ENCODE measurements at places on chromosomes 5 and 9. TPM values are rescaled to one million over a fixed set of nuclear protein-coding genes. Genes with fewer than 3 reads are reported as not detected.

DNA sequence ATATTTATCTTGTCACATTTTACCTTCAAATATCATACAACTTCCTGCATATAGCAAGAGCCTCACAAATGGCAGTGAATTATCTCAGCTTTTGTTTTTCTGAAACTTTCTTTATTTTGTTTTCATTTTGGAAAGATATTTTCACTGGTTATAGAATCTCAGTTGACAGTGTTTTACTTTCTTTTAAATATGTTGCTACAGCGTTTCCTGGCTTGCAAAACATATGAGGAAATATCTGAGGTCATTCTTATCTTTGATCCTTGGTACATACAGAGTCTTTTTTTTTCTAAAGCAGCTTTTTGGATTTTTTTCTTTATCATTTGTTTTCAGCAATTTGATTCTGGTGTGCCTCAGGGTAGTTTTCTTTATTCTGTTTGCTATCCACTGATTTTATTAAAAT lies 77.6 kb upstream of the CEP78 start:
- DNase-seq = no peak

DNA sequence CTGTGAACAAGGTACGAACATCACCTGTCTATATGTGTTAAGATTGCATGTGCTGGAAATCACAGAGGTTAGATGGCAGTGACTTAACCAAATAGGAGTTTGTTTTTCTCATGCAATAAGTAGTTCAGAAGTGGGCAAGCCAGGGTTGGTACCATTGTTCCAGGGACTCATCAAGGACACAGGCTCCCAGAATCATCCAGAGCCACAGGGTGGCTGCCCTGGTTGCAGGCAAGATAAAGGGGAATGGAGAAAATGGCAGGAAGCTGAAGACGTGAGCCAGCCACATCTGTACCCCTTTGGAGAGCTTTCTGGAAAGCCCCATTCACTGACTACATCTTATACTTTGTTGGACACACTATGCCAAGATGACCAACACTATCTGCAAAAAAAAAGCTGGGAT lies 126.0 kb upstream of the IL12B start:
- no peak for DNase-seq

- DNase-seq = peak; percentile 22
These were observed 2.1 kb upstream of the NFIB start for GRCh38 chr9:14315875-14316601.

CENPP gene
- 4.5 TPM for total RNA-seq

- DNase-seq = no peak
These were observed 115.2 kb downstream of the GNAQ start for GRCh38 chr9:77916410-77916819.

All from endothelial cell (in vitro differentiated cells).